ENCODE measurements at places on chromosomes 6 and 20.

GRCh38 chr6:111462770-111463391 lies 20.1 kb downstream of the REV3L start:
- no peak for DNase-seq

DNA sequence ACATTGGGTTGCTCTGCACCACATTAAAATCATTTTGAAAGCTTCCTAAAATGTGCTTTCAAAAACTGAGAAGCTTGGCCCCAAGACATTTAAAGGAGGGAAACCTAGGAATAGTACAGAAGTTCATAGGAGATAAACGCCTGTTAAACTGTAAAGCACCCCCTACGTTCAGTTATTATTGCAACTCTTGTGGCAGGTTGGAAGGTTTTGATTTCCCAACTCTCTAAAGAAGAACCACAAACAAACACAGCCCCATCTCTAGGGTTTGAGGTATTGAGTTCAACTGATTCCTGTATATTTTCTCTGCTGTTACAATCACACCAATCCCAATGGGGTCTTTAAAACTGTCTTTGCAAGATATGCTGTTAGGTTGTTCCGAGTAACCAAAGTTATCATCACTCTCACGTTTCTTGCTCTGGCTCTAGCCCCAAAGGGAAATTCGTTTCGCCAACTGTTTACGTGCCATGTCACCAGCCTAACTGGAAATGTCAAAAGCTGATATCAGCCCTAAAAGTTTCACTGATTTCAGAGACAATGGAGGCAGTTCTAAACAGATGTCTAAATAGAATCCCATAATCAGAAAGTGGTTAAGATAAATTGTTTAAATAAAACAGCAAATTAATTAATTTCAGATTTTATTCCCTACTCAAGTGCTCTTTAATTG lies 12.1 kb downstream of the TFAP2A start:
- no peak for DNase-seq

DNA sequence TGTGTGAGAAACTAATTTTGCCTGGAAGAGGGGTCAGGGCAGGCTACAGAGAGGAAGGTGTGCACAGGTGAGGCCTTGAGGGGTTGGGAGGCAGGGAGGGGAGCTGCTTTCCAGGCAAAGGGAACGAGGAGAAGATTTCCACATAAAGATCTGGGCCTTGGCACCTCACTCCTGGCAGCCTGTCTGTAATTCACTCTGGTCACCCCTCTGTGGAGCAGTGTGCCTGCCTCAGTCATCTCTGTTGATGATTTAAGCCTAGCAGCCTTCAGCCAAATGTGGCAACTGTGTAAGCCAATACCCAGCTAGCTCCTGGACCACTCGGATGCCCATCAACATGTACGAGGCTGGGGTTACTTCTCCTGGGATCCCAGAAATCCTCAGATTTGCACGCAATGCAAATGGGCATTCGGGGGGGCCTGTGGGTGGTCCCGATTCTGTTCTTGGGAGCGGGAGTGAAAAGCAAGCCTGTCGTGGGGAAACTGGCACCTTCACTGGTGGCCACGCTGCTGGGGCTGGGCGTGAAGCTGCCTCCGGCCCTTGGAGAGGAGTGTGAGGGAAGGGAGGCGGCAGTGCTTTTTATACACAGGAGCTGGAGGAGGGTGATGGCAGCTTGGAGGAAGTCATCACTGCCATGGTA lies 360.4 kb downstream of the ZFAND3 start:
- DNase-seq = no peak

GRCh38 chr6:166400181-166400580 lies 17.4 kb upstream of the MPC1 start:
- DNase-seq = no peak

- DNase-seq = no peak
These were observed 3.1 kb upstream of the EIF6 start for GRCh38 chr20:35287509-35288324.
